ENCODE measurements at places on chromosomes 3 and 15.

DNA sequence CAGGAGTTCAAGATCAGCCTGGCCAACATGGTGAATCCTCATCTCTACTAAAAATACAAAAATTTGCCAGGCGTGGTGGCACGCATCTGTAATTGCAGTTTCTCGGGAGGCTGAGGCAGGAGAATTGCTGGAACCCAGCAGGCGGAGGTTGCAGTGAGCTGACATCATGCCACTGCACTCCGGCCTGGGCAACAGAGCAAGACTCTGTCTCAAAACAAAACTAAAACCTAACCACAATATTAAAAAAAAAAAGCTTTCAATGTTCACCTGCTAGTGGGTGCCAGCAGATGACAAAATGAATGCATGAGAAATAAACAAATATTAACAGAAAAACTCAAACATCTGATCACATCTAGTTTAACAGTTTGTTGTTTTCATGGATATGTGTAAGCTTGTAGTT lies 9.0 kb downstream of the SLC24A1 start:
- no peak for DNase-seq

DNA sequence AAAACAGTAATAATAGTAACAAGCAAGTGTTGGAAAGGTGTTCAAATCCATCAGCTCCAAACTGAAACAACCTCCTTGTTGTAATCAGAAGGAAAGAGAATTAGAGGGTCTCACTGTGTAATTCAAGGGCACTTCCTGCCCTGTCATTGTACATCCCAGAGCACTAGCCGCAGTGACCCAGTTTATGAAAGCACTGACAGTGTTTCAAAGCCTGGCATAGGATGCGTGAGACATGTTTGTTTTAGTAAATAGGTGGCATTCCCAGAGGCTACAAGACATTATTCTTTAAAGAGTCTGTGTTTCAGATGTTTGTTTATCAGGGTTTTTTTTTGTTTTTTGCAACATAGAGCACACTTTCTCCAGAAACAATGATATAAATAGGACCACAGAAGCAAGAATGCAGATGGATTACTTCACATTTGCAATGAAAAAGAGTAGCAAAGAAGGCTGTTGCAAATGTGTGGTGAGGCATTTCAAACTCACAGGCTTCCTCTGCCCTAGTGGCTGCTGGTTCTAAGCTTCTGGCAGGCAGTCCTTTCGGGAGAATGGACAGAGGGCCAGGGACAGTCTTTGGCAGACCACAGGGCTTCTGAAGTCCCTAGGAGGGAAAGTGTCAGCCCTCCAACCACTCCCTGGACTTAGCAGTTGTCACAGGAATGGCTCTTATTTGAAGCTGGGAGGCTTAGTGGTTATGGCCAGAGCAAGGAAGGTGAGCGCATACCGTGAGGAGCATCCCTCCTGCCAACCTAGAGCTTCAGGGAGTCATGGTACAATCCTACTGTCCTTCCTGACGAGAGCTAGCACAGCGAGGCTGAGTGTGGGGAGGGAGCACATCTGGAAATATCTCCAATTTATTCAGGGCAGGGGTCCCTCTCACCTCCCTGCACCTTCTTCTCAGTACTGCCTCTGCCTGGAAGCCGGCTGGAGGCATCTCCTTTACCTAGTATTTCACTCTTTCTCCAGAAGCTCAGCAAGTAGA lies 31.4 kb upstream of the TIPARP start:
- no peak for DNase-seq

DNA sequence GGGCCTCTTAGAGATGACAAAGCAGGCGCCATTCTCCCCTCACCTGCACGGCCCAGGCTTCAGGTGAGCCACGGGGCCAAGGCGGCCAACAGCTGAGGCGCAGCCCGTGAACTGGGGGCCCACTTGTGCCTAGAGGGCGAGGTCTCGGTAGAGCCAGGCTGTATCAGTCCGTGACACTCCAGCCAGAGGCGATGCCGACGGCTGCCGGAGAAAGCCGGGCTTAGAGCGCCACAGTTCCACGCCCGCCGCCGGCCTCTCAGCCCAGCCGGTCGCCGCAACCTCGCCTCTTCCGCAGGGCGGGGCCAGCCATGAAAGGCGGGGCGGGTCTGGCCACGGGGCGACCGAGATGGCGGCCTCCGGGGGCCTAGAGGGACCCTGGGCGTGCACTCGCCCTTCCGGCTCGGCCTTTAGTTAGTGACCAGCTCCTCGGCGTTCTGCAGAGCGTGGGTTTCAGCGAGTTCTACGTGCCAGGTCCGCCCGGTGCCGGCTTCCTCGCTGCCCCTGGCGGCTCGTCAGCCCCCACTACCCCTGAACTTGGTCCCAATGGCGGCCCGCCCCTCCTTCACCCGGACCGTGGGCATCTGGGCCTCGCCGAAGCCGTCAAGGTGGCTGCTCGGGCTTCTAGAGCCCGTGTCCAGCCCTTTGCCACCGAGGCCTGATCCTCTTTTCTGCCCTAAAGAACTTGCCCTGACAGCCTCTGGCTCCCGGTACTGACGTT lies at the start of gene ZNF621:
Gene ZNF621 (plus strand): TSS at position 393 of the 718 bp plus-strand sequence. CDS start 881 bp downstream, outside the sequence.
- DNase-seq, result peak; percentile 54

DNA sequence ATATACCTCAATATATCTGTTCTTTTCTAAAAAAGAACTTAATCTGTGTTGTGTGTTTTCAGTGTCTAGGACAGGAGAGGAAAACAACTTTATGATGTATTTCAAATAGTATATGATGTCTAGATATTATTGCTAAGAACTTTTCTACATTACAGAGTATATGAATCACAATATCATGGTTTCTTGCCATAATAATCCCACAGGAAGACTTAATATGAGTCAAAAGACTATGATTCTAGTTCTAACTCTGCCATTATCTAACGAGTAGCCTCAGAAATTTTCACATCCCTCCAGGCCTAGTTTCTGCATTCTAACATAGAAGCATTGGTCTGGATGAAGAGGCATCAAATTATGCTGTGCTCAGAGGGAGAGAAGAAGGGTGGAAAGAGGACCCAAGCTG lies 107.7 kb upstream of the SPRED1 start:
- DNase-seq, result no peak

- DNase-seq, result no peak
Measured at GRCh38 chr3:48826451-48826850, 21.2 kb downstream of the PRKAR2A start.

DNA sequence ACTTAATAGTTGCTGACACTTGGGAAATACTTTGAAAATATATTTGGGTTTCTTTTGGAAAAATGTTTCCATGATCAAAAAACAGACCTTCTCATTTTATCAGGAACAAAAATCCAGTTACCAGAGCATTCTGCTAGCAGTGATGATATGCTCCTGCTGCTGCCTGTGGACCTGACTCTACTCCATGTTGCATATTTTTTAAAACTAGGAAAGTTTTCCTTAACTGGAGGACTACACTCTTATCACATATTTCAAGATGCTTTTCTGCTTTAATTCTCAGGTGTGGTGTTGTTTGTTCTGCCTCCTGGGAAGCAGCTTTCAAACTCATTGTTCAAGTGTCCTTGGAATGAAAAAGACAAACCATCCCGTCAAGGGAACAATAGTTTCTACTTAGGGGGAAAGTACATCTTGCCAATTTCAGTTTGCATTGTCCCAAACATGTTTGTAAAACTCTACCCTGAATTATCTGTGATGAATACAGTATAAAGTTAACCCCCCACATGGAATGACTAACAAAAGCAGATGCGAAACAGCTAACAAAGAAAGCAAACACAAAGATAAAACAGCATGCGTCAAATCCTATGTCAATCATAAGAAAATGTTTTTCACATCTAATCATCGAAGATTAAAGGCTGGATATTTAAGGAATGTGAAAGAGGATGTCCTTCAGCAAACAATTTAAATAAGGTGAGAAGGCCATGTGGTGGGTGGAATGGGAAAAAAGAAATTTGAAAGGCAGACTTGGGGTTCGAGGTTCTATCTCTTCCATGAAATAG lies 40.1 kb upstream of the PSMD6 start:
- no peak for DNase-seq

DNA sequence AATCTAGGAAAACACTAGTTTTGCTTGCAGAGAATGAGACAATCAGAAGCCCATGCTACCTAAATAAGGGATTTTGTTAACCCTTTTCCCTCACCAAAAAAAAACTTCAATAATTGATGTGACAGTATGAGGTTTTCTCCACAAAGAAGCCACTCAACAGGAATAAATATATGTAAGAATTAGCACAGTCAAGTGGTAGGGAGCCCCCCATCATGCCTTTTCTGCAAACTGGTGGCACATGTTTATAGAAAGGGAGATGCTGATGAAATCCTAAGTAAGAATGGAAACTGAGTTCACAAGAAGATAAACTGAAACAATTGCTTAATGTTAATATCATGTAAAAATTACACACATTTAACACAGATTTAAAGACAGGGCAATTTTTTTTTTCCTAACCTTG lies 51.0 kb downstream of the PHC3 start:
- DNase-seq, result no peak

- DNase-seq, result no peak
Measured at GRCh38 chr3:30500666-30501399, 105.6 kb upstream of the TGFBR2 start.

DNA sequence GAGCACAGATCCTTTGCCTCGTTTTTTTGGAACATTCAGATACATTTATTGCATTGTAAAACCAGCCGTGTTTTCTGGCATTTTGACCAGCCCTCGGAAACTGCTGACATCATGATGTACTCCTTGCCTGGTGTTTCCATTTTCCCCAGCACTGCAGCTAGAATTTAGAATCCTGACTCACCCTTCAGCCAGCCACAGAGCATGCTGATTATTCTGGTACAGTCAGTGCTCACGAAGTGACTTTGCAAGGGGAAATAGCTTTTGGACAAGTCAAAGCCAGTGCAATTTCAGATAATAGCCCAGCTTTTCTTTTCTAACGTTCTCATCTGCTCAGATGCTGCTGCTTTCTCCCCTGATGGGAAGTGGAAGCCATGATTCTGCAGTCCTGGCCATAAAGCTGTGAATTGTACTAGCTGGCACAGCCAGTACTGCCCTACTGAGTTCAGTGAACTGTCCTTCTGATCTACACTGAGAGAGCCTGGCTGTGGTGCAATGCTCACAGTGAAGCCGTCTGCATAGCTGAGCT lies 12.1 kb upstream of the CNBP start:
- DNase-seq, result no peak

DNA sequence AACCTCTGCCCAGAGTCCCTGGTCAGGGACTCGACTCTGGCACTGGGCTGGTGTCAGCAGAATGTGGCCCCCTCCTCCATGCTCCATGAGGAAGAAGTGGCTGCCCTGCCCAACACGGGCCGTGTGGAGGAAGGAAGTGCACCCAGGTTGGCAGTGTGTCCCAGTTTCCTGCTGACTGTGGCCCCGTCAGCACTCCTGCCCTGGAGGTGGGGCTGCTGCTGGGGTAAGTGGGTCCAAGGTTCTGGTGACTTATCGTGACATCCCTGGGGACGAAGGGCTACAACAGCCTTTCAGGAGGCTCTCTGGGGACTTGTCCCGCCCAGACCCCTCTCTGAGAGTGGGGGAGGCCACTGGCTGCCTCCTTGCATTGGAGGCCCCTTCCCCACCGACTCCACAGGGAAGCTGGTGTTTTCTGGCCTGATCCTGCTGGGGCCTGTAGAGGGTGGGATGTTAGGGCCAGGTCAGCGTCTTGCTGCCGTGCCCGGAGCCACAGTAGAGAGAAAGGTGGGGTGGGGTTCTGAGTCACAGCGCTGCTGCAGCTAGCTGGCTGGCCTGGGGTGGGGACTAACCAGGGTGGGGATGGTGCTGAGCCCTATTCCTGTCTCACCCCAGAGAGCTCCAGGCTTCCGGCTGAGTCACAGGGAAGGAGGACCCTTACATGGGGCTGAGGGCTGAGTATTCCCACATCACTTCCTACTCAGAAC lies 10.5 kb downstream of the SEMA4B start:
- DNase-seq, result no peak

- no peak for DNase-seq
Measured at GRCh38 chr15:49423021-49423420, at the start of gene FGF7. Gene FGF7, plus strand, starts transcription at chr15:49423242. Its CDS starts 1,056 bp downstream, at chr15:49424298.

- DNase-seq, result no peak
Measured at GRCh38 chr3:20870106-20870899, 684.3 kb upstream of the SGO1 start.

DNA sequence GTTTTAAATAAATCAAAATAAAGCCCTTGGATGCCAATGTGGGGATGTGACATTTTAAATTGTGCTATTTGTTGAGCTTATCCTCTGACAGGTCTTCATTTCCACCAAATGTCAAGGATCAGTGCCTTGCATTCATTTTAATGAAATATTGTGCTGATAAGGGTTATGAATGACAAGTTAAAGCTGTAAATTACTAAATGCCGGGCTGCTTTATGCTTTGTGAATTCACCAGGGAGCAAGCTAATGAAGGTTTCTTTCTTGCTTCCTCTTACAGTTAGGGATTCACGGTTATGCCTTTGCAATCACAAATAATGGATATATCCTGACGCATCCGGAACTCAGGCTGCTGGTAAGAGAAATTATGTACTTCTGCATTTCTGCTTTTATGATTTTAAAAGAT lies 81.7 kb downstream of the LRTM1 start:
- DNase-seq, result no peak

All from T follicular helper cell (primary cell).